ENCODE measurements at places on chromosomes 3 and 15. TPM values are rescaled to one million over a fixed set of nuclear protein-coding genes. Genes with fewer than 3 reads are reported as not detected.

The TMEM266 gene
- total RNA-seq = not detected

The MYZAP gene
- not detected for total RNA-seq

The SLC28A1 gene
- not detected for total RNA-seq

The SLC28A2 gene
- not detected for total RNA-seq

The LACTB gene
- total RNA-seq = 17.1 TPM

The FXR1 gene
- total RNA-seq = 149 TPM

The DUOX1 gene
- total RNA-seq = not detected

The GOLGA8S gene
- total RNA-seq = 6.0 TPM

The MRPS25 gene
- 41.4 TPM for total RNA-seq

The ERICH6 gene
- total RNA-seq = 0.35 TPM

The STX19 gene
- total RNA-seq = not detected

The ALS2CL gene
- 1.3 TPM for total RNA-seq

The TMCO5A gene
- not detected for total RNA-seq

The GOLGA8Q gene
- 8.9 TPM for total RNA-seq

The ECE2 gene
- not detected for total RNA-seq

The HAUS2 gene
- 26.2 TPM for total RNA-seq

The TGM4 gene
- total RNA-seq = not detected

The ITGA11 gene
- total RNA-seq = not detected

The IL5RA gene
- total RNA-seq = 0.34 TPM

DNA sequence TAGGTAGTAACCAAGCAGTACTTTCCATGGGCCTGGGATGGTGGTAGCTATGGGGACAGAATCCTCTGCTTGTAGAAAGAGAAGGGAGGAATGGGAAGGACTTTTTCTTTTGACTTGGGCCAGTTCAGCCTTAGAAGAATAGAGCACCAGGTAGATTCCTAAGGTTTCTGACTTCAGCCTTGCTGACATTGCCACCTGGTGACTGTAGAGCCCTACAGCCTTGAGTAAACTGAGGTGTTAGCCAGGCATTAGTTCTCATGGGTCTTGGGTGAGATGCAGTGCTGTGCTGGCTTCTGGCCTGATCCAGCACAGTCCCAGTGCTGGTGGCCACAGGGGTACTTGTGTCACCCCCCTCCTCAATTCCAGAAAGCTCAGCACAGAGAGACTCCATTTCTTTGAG, 171.1 kb downstream of the ZBBX start:
- no peak for DNase-seq

- peak; percentile 93 for DNase-seq
Measured at GRCh38 chr3:195914648-195915473, 6.5 kb upstream of the TNK2 start.

- no peak for DNase-seq
Measured at GRCh38 chr3:23078735-23079134, 124.4 kb upstream of the UBE2E2 start.

DNA sequence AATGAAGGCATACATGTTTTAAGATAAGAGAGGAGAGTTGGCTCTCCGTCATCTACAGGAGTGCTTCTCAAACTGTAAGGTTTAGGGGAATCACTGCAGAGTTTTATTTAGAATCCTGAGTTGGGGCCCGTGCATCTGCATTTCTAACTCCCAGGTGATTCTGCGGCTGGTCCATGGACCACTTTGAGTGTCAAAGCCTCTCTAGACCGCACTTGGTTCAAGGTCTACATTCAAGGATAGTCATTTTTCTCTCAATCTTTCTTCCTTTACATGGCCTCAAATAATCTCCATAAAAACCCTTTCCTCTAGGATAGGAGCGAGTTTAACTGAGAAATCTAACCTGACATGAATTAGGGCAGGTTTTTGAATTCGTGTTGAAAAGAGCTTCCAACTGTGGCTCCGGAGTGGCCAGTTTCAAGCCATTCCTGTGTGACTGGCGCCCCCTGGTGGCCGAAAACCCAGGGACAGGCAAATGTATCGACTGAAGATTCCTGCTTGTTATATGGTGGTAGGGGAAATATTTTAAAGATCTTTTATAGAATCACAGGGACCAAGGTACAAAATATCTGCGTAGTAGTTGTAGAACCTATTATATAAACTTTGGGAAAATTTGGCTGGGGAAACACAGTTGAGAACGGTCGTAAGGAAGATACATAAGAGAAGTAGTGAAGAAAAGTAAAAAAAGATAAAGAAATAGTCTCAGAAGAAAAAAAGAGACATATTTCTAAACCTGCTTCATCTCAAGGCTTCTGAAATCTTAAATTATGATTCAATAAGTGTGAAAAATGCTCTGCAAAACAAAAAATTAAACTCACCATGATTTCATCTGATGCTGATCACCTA, 11.9 kb downstream of the GABRR3 start:
- peak; percentile 86 for DNase-seq

DNA sequence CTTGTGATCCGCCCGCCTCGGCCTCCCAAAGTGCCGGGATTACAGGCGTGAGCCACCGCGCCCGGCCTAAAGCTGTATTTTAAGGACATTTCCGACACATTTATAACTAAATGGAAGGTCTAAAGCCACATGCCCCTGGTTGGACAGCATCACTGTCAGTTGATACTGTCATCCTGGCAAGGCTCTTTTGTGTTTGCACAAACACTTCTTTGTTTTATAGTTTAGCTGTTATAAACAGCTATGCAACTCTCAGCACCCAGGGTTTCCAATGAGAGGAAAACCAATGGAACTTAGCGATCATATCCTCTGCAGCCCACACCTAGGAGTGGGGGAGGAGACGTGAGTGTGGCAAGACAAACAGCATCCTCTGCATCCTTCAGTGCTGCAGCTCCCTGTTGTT, 19.7 kb downstream of the NIPA1 start:
- no peak for DNase-seq

DNA sequence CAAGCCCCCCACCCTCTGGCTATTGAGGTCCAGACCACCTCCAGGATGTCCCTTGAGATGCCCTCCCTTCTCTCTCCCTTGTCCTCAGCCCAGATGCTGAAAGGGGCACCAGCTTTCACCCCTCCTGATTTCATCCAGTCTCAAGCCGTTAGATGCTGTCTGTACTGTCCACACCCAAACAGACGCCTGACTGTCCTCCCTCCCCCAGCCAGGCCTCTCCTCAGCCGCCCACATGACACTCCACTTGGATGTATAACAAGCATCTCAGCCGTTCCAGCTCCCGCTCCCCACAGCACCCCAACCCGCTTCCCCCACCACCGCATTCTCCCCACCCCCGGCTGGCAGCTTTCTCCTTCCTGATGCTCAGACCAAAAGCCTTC, 25.0 kb upstream of the CYP11A1 start:
- DNase-seq = no peak

DNA sequence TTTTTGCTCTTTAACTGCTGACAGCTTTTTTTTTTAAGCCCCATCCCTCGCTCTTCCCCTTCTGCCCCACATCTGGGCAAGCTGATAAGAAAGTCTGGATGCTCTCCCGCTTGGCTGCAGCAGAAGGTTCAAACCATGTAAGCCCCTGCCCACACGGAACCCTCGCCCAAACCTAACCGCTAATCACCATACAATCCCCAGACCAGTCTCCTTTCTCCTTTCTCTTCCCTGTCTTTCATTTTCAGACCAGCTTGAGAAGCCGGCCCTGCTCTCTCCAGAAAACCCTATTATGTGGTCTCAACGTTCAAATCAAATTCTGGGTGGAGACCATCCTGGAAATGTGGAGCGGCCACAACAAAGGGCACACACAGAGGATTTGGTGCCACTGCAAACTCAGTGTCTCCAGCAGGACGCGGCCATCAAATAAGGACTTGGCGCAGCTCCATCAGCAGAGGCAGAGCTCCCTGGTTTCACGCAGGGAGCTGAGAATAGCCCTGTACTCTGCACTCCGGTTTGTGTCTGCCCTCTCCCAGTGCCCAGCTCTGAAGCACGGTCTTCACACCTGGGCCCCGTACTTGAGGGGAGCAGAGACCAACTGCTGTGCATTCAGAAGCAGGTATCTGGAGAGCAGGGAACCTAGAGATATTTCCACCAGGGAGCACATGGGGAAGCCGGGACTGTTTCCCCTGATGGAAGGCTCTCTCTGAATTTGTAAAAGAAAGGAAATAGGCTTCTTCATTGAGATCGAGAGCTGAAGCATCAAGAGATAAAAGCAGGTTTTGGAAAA, 92.6 kb downstream of the XXYLT1 start:
- DNase-seq = no peak

DNA sequence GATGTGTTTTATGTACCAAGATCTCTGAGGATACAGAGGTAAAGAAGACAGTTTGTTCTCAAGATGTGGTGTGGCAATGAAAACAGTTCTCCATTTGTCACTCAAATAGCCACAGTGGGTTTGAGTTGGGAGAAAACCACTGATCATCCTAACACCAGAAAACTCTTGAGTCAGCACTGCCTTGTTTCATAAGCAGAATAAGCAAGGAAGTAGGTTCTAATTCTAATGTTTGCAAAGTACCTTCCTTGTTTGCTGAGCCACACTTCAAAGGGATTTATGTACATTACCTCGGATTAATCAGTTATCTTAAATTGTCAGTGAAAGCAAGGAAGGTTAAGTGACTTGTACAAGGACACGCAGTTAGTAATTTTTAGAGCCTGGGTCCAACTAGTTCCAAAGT, 107.8 kb upstream of the BOC start:
- DNase-seq = no peak

- DNase-seq = no peak
Measured at GRCh38 chr3:146530609-146531008, 13.8 kb downstream of the PLSCR1 start.

- no peak for DNase-seq
Measured at GRCh38 chr15:90232941-90233386, 777 bp downstream of the CIB1 start.

GRCh38 chr3:64940596-64941348, 253.0 kb upstream of the ADAMTS9 start:
- DNase-seq = no peak

DNA sequence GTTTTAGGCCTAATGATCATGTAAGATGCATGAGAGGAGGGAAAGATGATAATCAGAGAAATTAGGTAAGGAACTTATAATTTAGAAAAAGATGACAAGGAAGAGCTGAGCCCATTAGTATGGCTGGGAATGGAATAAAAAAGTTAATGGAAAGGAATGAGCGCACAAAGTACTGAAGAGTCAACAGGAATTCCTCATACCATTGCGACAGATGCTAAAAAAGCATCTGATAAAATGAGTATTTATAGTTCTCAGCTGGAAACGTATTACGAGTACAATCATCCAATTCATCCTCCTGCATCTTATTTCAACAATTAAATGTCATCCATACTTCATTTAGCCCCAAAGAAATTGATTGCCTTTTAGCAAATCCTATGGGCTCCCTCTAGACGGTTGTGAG, 58.9 kb downstream of the TMCC1 start:
- no peak for DNase-seq

GRCh38 chr3:69033470-69033869, 18.7 kb downstream of the TMF1 start:
- no peak for DNase-seq

GRCh38 chr15:40282869-40283614, at the start of gene ANKRD63:
Gene ANKRD63, minus strand, starts transcription at chr15:40283064. Its CDS starts 478 bp downstream, at chr15:40282586.
- DNase-seq = peak; percentile 64

DNA sequence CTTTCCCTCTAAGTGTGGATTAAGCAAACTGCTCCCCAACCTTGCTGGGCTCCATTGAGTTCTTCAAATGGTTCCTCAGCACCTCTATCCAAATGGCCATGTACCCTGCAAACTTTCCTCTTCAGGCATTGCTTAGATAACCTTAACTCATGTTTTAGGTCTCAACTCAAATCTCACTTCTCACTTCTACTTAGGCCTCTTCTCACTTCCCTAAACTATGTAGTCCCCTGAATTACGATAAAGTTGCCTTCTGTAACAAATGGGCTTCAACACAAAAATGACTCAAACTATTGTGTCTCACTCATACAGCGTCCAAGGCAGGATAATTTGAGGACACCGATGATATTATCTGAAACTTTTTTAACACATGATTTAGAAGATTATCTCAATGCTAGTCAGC, 62.4 kb upstream of the STAC start:
- DNase-seq = no peak

GRCh38 chr15:70099967-70100473, 2.3 kb upstream of the TLE3 start:
- DNase-seq = peak; percentile 56

DNA sequence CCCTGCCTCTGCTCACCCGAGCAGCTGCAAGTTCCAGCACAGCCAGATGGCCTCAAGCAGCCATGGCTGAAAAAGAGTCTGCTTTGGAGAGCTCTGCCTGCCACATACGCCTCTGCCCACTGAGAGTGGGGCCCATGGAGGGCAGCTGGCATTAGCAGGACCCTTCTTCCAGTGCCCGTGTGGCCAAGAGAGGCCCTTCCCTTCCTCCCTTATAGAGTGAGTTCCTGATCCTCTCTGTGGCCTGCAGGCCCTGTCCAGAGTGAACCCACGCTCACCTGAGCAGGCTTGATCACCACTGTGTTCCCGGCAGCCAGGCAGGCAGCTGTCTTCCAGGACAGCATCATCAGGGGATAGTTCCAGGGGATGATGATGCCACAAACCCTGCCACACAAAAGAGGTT, 41.4 kb upstream of the SLC41A3 start:
- no peak for DNase-seq

DNA sequence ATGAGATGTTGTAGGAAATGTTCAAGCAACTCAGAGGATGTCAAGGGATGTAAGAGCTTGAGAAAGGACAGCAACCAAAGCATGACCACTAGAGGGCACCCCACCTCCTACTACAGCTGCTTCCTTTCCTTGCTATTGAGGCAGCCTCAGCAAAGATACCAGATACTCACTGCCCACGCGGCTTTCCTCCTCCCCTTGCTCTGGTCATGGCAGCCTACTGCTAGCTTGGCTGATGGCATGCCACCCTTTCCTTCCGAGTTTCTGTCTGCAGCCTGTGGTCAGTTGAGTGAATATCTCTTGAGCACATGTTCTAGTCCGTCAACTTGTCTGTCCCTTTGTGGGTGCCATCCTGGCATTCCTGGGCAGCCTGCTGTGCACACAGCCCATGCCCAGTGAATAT, 4.4 kb upstream of the CXCR6 start:
- peak; percentile 95 for DNase-seq

DNA sequence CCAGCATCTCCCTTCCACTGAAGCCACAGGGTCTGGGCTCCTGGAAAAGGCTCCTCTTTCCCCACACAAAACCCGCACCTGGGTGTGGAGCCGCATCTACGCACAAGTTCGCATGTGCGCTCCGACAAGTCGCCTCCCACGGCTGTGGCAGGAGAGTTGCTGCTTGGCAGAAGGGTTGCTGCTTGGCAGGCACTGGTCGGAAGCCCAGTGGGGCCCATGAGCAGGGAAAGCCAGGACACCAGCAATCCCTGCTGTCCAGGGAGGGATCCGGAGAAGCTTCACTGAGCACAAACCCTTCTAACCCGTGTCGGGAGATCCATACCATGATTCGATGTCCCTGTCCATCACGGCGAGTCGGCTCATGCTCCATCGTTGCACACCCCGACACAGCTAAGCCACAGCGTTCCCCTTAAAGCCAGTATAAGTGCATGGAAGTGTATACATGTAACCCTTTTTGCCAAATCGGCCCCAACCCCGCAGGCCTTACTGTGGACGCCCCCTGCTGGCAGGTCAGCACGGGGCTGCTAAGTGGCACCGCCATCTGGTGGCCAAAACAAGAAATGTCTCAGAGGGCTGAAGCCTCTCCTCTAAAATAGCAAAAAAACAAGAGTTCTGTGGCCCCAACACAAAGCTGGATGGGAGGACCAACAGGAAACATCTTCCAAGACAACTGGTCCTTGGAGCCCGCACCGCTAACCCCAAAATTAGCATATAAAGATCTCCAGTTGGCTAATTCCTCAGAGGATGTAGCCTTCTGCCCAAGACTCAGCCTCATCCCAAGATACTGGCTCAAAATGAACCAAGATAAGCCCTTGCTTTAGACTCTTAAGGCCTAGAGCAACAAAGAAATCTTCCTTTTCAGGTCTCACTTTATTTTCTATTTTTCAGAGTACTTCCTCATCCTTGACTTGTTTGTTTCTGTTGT, 8.3 kb downstream of the ANKRD63 start:
- peak; percentile 95 for DNase-seq

- DNase-seq = no peak
Measured at GRCh38 chr3:25471081-25471768, 43.2 kb downstream of the RARB start.

All from natural killer cell (primary cell).